A549 treated with Hydrocortisone at 1 μM for 4 hours (cell line): ENCODE measurements at places on chromosomes 1 and 21. TPM values are rescaled to one million over a fixed set of nuclear protein-coding genes. Genes with fewer than 3 reads are reported as not detected.

Gene ITLN2
- total RNA-seq: 0.78 to 1.2 TPM (median 0.96 TPM) in 5 replicates

Gene ALDH9A1
- 39.3 to 46.9 TPM (median 40.0 TPM) in 5 replicates for total RNA-seq

Gene PSEN2
- total RNA-seq: 27.9 to 32.3 TPM (median 29.9 TPM) in 5 replicates

Gene MXRA8
- total RNA-seq: 0.12 to 0.25 TPM (median 0.16 TPM) in 5 replicates

Gene AADACL4
- total RNA-seq: not detected in 5 replicates

Gene PCP4
- total RNA-seq: not detected in 5 replicates

Gene PPFIA4
- 0.15 to 1.0 TPM (median 0.43 TPM) in 5 replicates for total RNA-seq

Gene CXADR
- 7.4 to 15.2 TPM (median 11.2 TPM) in 5 replicates for total RNA-seq

Gene GPA33
- total RNA-seq: 0.05 TPM in 1 of 5 replicates, not detected in the others

Gene MR1
- 5.8 to 7.7 TPM (median 6.2 TPM) in 5 replicates for total RNA-seq

Gene GJA8
- not detected in 5 replicates for total RNA-seq

Gene F3
- total RNA-seq: 5.6 to 13.1 TPM (median 7.5 TPM) in 5 replicates

Gene BTBD8
- total RNA-seq: 0.46 to 0.84 TPM (median 0.70 TPM) in 5 replicates

Gene APOBEC4
- not detected in 5 replicates for total RNA-seq

Gene CENPS
- 26.5 to 30.3 TPM (median 29.4 TPM) in 5 replicates for total RNA-seq

Gene DDI2
- 6.0 to 9.3 TPM (median 8.4 TPM) in 5 replicates for total RNA-seq

Gene UBL4B
- total RNA-seq: not detected in 5 replicates

Gene SDC3
- 8.0 to 12.2 TPM (median 9.9 TPM) in 5 replicates for total RNA-seq

Gene PLA2G5
- total RNA-seq: not detected in 5 replicates

Gene CD53
- 0.07 TPM in 1 of 5 replicates, not detected in the others for total RNA-seq

Gene CA6
- total RNA-seq: not detected in 5 replicates

Gene PPT1
- total RNA-seq: 62.3 to 75.2 TPM (median 62.9 TPM) in 5 replicates

Gene CFHR5
- not detected in 5 replicates for total RNA-seq
